ENCODE measurements at places on chromosomes 2 and 18. TPM values are rescaled to one million over a fixed set of nuclear protein-coding genes. Genes with fewer than 3 reads are reported as not detected.

DNA sequence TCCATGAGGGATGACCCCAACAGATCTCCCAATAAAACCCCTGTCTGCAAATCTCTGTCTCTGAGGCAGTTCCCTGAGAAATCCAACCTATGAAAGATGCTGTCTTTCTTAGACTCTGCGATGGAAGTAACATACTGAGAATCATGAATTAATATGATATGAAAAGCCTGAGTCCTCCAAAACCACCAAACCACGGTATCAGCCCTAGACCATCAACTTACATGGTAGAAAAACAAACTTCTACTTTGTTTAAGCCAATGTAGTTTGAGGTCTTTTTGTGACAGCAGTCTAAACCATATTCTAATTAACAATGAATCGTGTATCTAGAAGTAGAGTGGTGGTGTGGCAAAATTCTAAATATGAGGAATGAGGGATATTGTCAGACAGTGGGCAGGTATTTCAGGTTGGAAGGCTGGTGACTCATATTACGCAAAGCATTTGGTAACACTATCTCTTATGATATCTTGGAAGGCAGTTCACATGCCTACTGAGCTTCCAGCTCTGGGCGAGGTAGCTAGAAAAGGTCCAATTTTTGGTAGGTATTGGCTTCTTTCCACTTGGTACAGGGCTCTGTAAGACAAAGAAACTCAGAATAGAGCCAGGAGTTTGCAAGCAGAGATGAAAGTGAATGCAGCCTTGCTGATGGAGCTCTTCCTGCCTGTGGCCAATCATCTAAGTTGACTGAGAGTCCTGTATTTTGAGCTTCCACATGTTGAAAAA lies 215.8 kb downstream of the ZFP36L2 start:
- no peak for DNase-seq
- peaks cover 4% of the 10 kb centered on the region for H3K4me1 ChIP-seq
- no peak overlapping the region for H3K4me3 ChIP-seq
- H3K36me3 ChIP-seq, result no peaks in the 10 kb centered on the region
- no peak overlapping the region for H3K27ac ChIP-seq
- no peaks in the 10 kb centered on the region for H3K27me3 ChIP-seq

DNA sequence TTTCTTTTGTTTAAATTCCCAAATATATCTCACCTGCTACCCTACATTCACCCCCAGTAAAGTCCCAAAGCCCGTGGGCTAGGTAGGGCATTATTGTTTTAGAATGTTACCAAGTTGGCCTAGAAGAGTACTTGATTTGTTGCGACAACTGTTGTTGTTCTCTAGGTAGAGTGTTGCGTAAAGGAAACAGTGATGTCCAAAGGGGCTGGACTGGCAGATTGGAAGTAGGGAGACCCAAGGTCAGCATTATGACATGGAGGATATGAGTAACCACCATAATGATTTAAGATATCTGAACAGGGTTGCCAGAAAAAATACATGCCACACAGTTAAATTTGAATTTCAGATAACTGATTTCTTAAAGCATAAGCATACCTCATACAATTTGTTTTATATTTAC lies 39.2 kb downstream of the SCN1A start:
- no peaks in the 10 kb centered on the region for H3K4me1 ChIP-seq
- DNase-seq, result no peak
- no peak overlapping the region for H3K4me3 ChIP-seq
- no peaks in the 10 kb centered on the region for H3K36me3 ChIP-seq

DNA sequence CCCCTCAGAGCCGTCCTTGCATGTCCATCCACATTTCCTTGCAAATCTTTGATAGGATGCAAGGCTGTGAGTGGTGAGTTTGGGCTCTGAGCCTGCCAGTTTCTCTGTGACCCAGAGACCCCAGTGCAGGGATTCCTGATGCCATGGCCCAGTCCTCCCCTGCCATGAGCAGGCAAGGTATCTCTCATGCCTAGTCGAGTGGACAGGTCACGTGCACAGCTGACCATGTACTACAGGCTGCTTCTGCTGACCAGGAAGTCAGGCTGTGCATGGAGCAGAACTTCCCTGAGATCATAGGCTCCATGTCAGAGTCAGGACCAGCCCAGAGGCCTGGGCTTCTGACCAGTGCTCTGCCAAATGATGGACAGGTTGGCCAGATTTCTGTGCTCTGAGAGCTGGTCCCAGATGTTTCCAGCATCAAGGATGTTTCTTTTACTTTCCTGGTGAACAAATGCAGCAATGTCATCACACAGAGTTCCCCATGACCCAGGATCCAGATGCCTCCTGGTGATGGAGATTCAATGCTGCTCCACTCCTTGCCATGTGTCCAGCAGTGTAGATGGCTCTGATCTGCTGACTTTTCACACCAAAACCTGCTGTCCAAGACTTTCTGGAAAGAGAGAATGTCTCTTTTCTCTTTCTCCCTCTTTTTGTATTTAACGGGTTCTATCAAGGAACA lies 321.6 kb upstream of the HS6ST1 start:
- peak; percentile 19 for DNase-seq
- H3K27me3 ChIP-seq, result no peaks in the 10 kb centered on the region
- no peak overlapping the region for H3K4me3 ChIP-seq
- no peak overlapping the region for H3K27ac ChIP-seq

- no peaks in the 10 kb centered on the region for H3K27me3 ChIP-seq
- H3K4me3 ChIP-seq, result no peak overlapping the region
- H3K27ac ChIP-seq, result no peak overlapping the region
- no peak for DNase-seq
- H3K4me1 ChIP-seq, result no peaks in the 10 kb centered on the region
These were observed 155.0 kb downstream of the EIPR1 start for GRCh38 chr2:3222636-3223035.

DNA sequence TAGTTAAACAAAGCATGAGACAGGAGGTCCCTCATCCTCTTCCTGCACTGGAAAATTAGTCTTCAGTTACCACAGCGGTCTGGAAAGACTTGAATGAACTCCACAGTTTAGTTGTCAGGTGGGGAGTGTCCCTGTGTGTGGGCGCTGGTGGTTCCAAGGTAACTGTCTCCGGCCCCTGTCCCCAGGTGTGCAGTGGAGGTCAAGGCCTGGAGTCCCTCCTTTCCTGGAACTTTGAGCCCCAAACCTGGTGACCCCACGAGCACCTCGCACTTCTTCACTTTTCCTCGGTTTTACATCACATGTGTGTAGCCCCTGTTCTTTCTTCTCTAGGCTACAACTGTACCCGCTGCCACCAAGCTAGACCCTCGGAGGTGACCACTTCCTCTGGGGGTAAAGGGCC lies 28.0 kb upstream of the INHBB start:
- H3K4me3 ChIP-seq, result no peak overlapping the region
- H3K4me1 ChIP-seq, result no peaks in the 10 kb centered on the region
- DNase-seq, result no peak

GRCh38 chr18:37403100-37403781 lies 162.4 kb downstream of the CELF4 start:
- no peaks in the 10 kb centered on the region for H3K36me3 ChIP-seq
- H3K4me1 ChIP-seq, result no peaks in the 10 kb centered on the region
- DNase-seq, result peak; percentile 67
- no peak overlapping the region for H3K27ac ChIP-seq

MC4R gene
- total RNA-seq, result 0.19 TPM

LRRC30 gene
- not detected for total RNA-seq

SEMA4F gene
- total RNA-seq, result 10.8 TPM

- peak overlapping the region; percentile 83 for H3K4me3 ChIP-seq
- no peaks in the 10 kb centered on the region for H3K36me3 ChIP-seq
- H3K27me3 ChIP-seq, result no peaks in the 10 kb centered on the region
- H3K27ac ChIP-seq, result no peak overlapping the region
These were observed 99.5 kb upstream of the STK39 start for GRCh38 chr2:168346725-168347477.

DNA sequence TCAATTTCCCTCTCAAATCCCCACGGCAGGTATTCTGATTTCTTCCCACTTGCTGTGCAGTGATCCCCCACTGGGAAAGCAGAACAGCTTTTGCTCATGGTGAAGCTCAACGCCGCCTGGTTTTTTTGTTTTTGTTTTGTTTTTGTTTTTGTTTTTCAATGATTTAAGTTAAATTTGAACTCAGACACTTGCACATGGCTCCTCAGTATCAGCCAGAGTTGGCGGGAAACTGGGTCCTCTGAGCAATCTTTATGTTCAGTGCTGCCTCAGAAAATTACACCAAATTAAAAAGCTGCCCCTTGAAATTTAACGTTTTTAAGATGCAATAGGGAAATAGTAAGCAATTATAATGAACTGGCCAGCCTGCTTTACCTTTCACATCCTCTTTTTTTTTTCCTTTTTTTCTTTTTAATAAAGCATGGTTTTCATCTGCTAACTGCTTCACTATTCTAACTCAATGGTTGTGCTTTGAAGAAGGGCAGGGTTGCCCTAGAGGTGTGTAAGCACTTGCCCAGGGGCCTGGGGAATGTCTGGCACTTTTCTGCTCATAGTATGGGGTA lies 277.0 kb upstream of the HNRNPA3 start:
- no peaks in the 10 kb centered on the region for H3K4me1 ChIP-seq
- no peak overlapping the region for H3K4me3 ChIP-seq
- no peak overlapping the region for H3K27ac ChIP-seq
- H3K36me3 ChIP-seq, result no peaks in the 10 kb centered on the region
- no peaks in the 10 kb centered on the region for H3K27me3 ChIP-seq

NAT8 gene
- total RNA-seq, result 94.4 TPM

DNA sequence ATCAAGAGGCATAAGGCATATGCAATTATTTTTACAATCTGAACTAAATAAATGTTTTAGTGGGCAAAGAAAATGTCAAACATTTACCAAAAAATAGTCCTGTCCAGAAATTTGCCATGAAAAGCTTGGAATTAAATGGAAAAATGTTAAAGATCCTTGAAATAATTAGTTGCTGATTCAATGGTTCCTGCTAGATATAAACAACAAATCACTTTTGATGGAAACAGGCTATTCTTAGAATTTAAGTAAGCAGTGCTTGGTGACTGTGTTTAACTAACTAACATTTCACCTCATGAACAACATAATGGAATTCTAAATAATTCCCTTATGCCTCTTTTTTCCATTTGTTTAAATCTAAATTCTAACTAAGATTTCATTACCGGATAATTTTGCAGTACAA lies 3.9 kb downstream of the RND3 start:
- H3K4me1 ChIP-seq, result no peaks in the 10 kb centered on the region
- H3K4me3 ChIP-seq, result no peak overlapping the region
- no peaks in the 10 kb centered on the region for H3K36me3 ChIP-seq
- no peak overlapping the region for H3K27ac ChIP-seq
- no peaks in the 10 kb centered on the region for H3K27me3 ChIP-seq

GRCh38 chr2:58122540-58122939 lies 75.9 kb downstream of the VRK2 start:
- no peaks in the 10 kb centered on the region for H3K27me3 ChIP-seq
- H3K36me3 ChIP-seq, result no peaks in the 10 kb centered on the region
- no peak overlapping the region for H3K4me3 ChIP-seq
- H3K4me1 ChIP-seq, result no peaks in the 10 kb centered on the region
- no peak for DNase-seq
- no peak overlapping the region for H3K27ac ChIP-seq

DNA sequence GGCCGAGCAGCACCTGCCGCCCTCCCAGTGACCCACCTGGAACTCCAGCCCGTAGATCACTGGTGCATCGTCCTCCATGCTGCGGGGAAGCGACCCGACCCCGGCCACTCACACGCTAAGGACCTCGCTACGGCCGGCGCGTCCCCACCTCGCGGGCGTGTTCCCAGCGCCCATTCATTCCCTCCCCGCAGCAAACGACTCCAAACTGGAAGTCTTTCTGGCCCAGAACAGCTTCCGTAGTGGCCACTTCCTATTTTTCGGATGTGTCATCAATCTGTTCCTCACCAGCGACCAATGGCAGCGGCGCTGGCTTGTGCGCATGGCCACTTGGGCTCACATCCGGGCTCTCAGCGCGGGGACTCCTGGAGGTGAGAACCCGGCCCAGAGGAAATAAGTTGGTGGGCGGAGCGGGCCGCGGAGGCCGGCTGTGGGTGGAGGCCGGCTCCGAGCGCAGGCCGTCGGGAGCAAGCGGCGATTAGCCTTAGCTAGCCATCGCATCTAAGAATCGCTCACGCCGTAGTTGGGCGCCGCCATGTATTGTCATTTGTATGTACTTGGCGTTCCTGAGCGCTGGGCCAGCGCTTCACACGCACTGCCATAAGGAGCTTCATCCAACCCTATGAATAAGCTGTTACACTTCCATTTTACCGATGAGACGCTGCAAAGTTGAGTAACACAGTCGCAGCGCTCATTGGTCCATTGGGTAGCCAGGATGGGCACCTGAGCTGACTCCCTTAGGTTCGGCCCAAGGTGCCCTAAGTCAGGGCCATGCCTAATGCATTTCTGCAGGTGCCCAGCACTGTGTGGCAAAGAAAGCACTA lies at the start of gene EIPR1:
TSS of gene EIPR1 (minus strand) at position 207 of the 821 bp plus-strand sequence. CDS start at position 78, 129 bp downstream.
- no peaks in the 10 kb centered on the region for H3K36me3 ChIP-seq
- H3K27ac ChIP-seq, result peak within 1 kb of the TSS; percentile 94
- H3K4me1 ChIP-seq, result no peaks in the 10 kb centered on the region
- H3K4me3 ChIP-seq, result peak within 1 kb of the TSS; percentile 93

DNA sequence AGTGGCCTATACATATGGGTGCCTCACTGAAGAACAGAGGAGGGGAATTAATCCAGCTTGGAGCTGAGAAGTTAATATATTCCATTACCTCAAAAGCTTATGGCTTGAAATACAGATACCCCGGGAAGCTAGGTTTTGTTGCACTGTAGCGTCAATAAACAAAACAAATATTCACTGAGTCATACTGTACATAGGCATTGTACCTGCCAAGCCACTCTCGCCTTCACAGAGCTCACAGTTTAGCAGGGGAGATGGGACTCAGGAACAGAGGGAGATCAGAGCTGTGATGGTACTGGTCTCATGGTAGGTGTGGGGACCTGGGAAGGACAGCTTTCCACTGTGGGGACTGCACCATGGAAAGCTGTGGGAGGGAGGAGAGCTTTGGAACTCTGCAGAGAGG lies 111.2 kb upstream of the ST6GAL2 start:
- no peaks in the 10 kb centered on the region for H3K36me3 ChIP-seq
- H3K27ac ChIP-seq, result no peak overlapping the region
- no peaks in the 10 kb centered on the region for H3K4me1 ChIP-seq
- no peaks in the 10 kb centered on the region for H3K27me3 ChIP-seq

- DNase-seq, result no peak
- H3K27me3 ChIP-seq, result no peaks in the 10 kb centered on the region
- no peak overlapping the region for H3K4me3 ChIP-seq
These were observed 662.6 kb upstream of the ACVR2A start for GRCh38 chr2:147182260-147182659.

- peaks cover 2% of the 10 kb centered on the region for H3K27me3 ChIP-seq
- no peak overlapping the region for H3K27ac ChIP-seq
- peak overlapping the region; percentile 90 for H3K4me3 ChIP-seq
- H3K36me3 ChIP-seq, result no peaks in the 10 kb centered on the region
- no peaks in the 10 kb centered on the region for H3K4me1 ChIP-seq
These were observed 3.0 kb downstream of the HPCAL1 start for GRCh38 chr2:10305715-10306114.

DNA sequence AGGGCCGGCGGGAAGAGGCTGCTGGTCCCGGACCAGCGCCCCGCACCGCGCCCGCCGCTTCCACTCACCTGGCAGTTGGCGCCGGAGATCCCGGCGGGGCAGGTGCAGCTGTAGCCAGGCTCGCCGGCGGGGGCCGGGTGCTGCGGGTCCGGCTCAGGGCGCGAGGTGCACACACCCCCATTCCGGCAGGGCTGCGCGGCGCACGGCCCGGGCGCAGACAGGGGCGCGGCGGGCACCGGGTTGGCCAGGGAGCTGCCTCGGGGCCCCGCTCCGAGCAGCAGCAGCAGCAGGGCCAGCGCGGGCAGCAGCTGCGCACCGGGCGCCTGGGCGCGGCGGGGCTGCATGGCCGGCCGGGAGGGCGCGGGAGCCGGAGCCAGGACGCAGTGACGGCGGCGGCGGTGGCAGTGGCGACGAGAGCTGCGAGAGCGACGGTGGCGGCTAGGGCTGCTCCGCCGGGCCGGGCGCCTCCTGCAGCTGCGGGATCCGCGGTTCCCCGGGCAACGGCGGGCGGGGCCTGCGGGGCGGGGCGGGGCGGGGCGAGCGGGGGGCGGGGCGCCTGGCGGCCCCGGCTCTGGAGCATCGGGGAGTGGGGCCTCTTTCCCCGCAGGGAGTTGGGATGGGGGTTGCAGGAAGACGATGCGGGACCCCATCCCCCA lies at the start of gene DNER:
TSS of gene DNER (minus strand) at position 476 of the 656 bp plus-strand sequence. CDS start at position 344, 132 bp downstream.
- peak within 1 kb of the TSS; percentile 29 for H3K4me3 ChIP-seq
- H3K36me3 ChIP-seq, result no peaks in the 10 kb centered on the region
- no peak within 1 kb of the TSS for H3K27ac ChIP-seq
